ENCODE measurements at places on chromosomes 5 and 9.

- no peak for DNase-seq
Measured at GRCh38 chr5:95563367-95563766, 8.5 kb downstream of the ARSK start.

GRCh38 chr9:80070071-80070742, 498.4 kb downstream of the TLE4 start:
- DNase-seq: no peak

DNA sequence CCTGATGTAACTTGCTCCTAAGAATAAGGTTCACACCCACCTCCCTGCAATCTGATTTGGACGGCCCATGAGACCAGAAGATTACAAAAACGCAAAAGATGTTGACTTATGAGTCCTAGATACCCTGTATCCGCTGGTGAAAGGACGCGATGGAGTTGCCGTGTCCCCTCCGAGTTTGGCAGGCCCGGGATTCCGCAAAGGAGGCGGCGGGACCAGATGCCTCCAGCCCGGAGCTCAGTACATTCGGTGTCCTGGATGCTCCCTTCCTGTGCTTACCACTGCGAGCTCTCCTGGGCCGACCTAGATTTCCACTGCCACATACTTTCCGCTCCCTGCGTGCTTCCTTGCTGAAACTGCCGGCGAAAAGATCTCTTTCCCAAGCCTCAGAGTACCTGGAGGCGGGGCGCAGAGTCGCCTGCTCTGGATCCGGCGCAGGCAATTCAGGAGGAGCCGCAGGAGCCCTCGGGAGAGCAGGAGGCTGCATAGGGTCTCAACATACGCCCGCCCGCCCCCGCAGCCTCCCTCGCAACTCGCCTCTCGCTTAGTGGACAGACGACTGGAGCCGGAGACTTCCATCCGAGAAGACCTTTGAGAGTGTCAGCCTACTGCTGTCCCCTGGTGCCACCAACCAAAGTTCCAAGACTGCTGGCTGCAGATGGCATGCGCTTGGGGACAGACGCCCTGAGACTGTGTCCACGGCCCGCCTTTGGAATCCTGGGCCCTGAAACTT, 39.8 kb downstream of the ANXA2R start:
- DNase-seq: peak; percentile 58

DNA sequence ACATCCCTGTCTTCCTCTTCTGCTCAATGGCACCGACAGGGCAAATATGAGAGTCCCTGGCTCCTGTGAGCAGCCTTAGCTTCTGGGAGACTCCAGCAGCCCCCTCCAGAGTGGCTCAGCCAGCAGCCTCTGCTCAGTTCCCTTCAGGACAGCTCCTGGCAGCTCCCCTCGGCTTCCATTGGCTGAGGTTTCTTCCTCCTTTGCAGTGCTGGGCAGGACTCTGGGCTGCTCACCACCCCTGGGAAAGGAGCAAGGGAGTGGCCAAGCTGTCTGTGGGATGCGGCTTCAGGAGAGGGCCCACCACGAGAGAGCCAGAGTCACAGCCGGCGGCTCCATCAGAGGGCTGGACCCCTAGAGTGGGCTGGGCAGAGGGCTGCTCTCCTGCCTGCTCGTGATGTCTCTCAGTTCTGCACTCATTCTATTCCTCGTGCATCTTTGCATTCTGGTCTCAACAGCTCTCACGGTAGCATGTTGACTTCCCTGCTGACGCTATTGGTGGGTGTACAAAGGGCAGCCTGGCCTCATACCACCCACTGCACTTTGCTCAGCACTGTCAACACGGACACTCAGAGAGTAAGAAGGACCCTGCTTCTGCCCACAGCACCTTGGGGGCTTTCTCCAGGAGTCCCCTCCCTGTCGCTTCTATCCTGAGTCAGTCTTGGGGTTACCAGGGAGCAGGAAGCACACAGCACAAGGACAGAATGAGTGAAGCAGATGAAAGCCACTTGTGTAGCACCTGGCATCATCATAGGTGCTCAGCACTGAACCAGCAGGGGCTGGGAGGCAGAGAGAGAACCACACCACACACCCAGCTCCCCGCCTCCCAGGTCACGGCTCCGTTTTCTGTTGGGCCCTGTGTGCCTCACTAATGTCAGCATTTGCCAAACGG, 80.9 kb upstream of the ALDH1B1 start:
- DNase-seq: no peak

DNA sequence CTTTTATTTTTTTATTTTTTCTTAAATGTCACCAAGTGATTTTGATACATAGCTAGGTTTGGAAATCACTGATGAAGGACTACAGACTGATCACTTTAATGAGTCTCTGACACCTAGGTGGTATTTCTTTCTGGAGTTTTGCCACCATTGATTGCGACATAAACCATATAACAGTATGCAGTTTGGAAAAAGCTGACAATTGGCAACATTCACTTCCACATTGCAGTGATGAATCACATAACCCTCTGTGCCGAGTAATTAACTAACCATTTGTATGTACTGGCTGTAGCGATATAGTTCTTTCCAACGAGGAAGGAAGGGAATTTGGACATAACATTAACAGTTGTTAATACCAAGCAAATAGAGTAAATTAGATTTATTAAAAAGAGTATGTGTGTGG, 222.9 kb upstream of the EFNA5 start:
- DNase-seq: peak; percentile 23

DNA sequence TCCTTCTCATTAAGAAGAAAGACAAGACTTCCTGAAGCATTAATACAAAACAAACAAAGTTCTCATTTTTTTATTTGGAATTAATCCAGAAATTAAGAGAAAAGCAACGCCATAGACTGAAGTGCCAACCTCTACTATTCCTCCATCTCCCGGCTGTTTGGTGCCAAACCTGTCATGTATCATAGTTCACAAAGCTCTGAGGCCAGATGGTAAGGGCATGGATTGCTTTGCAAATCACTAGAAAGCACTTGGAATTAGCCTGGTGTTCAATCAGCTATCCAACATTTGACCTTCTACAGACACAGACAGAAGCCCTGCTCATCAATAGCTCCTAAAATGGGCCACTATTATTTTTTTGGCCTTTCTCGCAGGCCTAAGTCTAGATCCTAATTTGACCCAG, 33.8 kb downstream of the HTR1A start:
- no peak for DNase-seq

DNA sequence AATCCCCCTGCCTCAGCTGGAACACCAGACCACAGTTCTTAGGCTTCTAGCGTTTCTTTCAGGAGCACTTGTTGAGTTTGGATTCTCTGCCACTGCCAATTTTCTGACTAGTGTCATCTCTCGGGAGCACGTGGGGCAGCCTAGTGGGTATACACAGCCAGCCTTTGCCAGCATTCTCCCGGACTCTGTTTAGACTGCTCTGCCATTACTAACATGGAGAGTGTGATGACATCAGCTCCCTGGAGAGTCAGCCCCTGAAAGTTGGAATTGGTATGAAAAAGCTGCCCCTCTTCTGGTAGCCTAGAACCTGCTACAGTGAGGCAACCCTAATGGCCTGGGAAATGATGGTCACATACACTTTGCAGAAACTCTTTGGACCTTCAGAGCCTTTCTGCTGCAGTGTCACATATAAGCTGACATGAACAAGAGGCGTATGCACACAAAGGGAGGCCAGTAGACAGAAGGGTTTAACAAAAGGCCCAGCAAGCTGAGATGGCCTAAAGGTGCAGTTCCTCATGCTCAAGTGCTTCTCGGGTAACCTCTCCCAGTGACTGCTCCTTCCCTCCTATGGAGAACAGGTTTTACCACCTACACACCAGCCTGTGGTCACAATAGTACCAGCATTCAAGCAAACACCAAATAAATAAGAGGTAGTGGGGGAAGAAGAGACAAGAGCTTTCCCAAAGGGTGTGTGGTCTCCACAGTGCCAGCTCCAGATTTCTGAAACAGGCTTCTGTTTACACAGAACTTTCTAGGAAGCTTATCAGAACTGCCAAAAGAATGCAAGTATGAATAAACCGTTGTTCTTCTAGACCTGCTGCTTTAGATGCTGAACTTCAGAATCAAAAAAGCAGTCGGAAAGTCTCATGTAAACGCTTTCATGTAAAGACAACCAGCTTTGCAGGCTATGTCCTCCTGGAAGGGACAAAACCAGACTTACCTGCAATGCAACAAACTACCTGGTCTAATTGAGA, 16.5 kb downstream of the SPACA9 start:
- DNase-seq: no peak

DNA sequence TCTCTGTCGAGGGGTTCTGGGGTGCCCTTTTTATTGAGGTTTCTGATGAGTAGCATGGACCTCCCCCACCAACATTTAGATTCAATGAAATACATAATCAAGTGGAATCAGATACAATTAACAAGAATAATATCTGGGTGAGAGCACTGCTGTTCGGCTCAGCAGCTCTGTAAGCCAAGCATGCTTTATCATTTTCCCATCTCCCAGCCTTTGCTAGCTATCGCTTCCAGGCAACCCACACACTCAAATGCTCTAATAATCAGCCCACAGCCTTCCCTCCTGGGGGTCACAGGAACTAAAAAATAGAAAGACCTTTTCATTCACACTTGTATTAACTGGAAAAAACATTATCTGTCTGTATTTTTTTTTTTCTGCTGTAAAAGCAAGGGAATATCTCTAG, 8.9 kb downstream of the PLPPR1 start:
- no peak for DNase-seq

Data from hematopoietic multipotent progenitor cell treated with erythropoietin and hydrocortisone succinate and interleukin-3 and kit ligand, for 4 days (in vitro differentiated cells).